Keratinocyte (primary cell): ENCODE measurements at places on chromosomes 3 and 15.

DNA sequence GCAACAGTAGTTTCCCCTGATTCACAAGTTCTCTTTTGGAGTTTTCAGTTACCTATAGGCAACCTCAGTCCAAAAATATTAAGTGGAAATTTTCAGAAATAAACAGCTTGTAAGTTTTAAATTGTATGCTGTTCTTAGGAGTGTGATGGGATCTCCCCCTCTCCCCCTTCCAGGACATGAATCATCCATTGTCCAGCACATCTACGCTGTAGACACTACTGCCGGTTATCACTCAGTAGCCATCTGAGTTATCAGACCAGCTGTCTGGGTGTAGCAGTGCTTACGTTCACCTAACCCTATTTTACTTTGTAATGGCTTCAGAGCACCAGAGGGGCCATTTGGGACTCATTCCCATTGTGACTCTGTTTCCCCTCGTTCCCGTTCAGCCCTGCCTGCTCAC is 96.7 kb upstream of the PLXNA1 start:
- DNase-seq, result no peak

GRCh38 chr15:67564968-67565345 is 22.5 kb downstream of the MAP2K5 start:
- no peak for DNase-seq

DNA sequence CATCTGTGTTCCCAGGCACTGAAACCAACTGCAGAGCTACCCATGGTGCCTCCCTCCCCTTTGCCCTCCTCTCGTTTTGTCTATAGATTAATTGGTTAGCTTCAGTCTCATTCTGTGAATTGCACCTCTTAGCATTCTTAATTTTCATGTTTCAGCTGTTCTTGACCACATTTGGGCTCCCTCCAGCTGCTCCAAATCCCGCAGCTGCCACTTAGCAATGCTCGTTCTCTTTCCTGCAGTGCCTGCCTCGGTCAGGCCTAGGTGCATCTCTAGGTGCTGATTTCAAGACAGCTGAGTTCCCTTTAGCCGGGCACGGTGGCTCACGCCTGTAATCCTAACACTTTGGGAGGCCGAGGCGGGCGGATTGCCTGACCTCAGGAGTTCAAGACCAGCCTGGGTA is 47.0 kb upstream of the SMAD3 start:
- DNase-seq, result no peak

DNA sequence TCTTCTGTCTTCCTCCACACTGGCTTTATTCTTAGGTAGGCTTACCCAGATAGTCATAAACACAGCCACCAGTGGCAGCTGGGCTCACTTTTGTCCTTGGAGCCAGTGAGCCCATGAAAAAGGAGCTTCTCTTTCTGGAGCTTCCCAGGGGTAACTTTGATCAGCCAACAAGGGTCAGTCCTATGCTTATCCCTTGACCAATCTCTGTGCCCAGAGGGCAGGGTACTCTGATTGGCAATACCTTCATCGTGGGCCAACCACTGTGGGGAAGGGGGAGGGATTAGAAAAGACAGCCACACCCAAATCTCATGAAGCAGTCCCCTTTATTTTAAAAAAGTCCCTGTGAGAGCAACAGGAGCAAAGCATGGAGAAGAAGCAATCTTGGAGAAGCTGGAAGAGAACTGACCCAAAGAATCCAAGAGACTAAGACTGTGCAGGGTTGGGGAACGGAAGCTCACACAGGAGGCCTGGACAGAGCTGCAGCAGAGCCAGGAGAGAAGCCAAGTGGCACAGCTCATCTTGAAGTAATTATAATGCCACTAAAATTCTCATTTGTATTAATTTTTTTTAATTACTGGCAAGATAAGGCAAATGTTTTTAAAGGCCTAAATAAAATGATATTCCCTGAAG is 70.4 kb downstream of the SSUH2 start:
- DNase-seq, result no peak

GRCh38 chr3:126542340-126543241 is 16.1 kb downstream of the C3orf22 start:
- DNase-seq, result no peak

GRCh38 chr3:120341658-120342346 is 7.4 kb downstream of the LRRC58 start:
- DNase-seq, result no peak

GRCh38 chr15:72774696-72775383 is 8.7 kb downstream of the ADPGK start:
- no peak for DNase-seq

DNA sequence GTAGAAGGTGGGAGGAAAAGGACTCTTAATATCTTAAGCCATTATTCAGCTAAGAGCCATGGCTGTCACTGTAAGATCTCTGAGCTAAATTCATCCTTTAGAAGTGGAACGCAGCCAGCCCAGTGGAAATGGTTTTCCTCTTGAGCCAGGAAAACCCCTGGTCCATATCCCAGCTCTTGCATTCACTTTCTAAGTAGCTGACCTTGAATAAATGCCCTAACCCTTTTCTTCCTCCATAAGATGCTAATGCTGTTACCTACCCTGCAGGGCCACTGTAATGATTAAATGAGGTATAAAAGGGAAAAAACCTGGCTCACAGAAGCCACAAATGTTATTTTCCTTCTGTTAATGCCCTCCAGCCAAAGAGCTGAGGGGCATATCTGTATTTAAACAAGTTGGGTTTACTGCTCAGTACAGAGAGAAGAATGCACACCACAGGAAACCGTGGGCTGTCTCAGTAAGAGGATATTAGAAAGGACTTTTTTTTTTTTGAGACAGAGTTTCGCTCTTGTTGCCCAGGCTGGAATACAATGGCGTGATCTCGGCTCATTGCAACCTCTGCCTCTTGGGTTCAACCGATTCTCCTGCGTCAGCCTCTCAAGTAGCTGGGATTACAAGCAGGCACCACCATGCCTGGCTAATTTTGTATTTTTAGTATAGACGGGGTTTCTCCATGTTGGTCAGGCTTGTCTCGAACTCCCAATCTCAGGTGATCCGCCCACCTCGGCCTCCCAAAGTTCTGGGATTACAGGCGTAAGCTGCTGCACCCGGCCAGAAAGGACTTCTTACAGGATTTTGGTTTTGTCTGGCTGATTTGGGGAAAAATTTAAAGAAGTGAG is 6.8 kb downstream of the UBL7 start:
- no peak for DNase-seq

GRCh38 chr3:19274576-19274975 is 126.3 kb downstream of the KCNH8 start:
- DNase-seq, result no peak

DNA sequence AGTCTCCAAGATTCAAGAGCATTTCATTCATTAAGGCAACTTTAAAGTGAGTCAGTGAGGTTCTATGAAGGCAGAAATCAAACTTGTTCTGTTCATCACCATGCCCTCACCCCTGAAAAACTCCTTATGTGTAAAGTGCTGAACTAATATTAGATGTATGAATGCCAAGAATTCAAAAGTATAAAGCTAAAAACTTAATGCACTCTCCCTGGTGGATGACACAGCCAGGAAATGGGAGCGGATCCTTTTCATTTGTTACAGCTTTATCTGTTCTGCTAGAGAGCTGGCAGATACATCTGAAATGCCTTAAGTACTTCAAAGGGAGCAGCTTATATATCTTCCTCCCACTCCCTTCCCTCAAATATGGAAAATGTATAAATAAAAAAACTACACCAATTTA is 8.2 kb downstream of the TXNRD3 start:
- DNase-seq, result no peak

GRCh38 chr3:144957398-144958101 is 985.9 kb downstream of the DIPK2A start:
- DNase-seq, result no peak

DNA sequence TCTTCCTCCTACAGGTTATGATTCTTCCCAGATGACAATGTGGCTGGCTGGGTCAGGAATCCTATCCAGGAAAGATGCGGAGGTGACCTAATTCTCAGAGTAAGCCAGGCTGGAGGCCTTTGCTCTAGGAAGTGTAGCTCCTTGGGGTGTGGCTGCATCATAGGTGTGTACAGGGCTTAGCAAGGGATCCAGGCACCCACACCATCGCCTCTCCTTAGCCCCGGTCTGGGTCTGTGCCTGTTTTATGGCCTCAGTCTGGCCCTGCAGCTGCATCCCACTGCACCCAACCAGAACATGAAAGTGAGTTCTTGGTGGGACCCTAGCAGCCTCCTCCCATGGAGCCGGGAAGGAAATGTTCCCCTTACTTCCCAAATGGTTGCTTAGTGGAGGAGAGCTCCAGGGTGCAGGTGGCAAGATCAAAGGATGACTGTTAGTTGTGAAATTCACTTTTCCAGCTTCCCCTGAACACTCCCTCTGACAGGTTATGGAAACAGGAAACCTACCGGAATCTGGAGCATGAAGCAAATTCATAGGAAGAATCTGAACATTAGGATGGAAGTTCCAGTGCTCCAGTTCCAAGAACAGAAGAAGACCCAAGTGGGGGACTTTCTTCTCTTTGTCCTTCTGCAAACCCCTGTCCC is 2.7 kb upstream of the AMOTL2 start:
- no peak for DNase-seq

GRCh38 chr3:42663581-42664437 is 10.3 kb downstream of the ZBTB47 start:
- DNase-seq, result no peak

- no peak for DNase-seq
Observed at GRCh38 chr15:68989541-68990230, 24.8 kb upstream of the NOX5 start.

DNA sequence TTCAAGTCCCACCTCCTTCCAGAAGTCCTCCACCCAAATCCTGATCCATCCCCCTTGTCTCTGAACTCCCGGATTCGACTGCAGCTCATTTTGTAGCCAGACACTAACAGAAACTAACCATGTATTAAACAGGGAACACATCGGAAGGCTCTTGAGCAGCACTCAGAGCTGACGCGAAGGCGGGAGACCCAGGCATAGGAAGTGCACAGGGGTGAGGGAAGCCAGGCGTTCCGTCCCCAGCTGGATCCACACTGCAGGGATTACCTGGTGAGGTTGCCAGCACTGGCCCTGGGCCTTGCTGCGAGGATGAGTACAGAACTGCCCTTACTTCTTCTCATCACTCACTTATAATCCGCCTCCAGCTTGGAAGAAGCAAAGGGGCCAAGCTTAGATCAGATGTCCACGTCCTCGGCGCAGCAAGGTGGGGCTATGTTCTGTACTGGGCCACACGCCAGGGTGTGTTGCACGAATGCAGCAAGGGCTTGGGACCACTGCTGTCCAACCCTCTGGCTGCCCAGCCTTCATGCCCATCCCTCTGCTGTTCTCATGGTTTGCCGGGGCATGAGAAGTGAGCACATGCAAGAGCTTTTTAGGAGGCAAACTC is 124.2 kb upstream of the SMAD3 start:
- DNase-seq, result no peak

DNA sequence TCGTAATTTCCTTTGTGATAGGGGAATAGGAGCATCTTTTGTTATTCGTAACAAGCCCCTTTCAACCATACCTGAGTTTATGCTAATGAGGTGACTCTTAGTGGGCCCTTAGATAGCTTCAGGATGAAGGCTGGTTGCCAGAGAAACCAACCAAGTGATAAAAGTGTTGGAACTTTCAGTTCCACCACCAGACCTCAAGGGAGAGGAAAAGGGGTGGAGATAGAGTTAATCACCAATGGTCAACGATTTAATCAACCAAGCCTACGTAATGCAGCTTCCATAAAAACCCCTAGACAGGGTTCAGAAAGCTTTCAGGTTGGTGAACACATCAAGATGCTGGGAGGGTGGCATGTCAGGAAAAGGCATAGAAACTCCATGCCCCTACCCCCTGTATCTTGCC is 33.0 kb downstream of the HERC1 start:
- no peak for DNase-seq

GRCh38 chr15:40921949-40922607 is 7.1 kb upstream of the DLL4 start:
- DNase-seq, result no peak

- no peak for DNase-seq
Observed at GRCh38 chr3:33425453-33425852, 14.8 kb downstream of the UBP1 start.

DNA sequence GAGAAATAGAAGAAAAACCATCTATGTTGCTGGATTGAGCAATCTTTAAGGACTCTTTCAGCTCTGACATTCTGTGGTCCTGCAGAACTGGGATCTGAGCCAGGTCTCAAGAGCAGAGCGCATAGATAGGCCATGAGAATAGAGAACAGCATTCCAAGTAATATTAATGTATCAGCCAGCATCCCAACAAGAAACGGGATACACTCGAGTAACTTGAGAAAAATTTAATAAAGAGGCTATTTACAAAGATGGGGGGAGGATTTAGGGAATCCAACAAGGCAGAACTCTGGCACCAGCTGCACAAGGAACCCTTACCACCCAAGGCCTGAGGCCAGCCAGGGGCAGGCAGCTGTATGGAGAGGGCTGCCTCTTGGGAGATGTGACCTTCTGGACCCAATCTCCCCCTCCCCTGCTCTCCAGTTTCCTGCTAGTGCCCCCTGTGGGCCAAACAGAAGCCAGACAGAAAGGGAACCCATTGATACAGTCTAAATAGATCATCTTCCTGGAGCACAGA is 8.2 kb downstream of the TMOD2 start:
- no peak for DNase-seq

DNA sequence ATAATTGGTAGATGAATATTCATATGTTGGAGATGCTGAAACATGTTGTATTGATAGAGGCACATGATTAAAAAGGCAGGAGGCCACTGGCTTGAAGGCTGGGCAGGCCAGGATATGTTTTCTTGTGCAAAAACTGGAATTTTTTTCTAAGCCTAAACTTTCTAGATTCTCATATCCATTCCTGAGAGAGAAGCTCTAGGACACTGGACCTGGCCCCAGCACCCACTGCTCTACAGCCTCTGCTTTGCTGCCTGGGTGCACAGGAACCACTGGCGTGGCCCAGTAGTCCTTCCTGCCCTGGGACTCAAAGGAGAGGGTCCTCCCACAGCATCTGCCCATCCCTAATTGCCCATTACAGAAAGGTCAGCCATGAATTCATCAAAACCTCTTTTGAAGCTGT is 58.1 kb upstream of the APEH start:
- no peak for DNase-seq

- no peak for DNase-seq
Observed at GRCh38 chr3:128648940-128649663, 1.5 kb downstream of the RPN1 start.

DNA sequence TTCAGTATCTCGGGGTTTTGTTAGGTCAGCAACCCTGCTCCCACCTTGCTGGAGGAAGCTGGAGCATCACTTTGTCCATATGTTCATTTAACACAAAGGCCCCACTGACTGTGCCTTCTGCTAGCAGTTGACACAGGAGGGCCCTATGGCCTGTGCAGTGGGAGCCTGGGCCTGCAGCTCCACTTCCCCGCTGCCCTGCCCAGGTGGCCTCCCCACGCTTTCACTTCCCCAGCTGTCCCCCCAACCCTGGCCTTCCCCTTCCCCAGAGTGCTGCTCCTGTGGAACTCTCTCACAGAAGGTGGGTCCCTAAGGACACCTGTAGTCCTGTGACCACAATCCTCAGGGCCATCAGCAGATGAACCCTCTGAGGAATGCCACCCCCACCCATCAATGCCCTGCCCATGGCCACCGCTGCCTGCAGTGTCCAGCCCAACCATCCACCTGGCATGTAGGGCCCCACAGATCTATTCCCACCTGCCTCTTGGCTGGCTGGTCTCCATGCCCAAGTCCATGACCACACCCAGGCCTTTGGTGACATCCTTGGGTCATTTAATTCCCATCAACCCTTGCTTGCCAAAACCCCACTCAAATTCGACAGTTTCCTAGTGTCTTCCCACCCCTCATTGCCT is 13.5 kb downstream of the TBC1D21 start:
- no peak for DNase-seq
